ENCODE measurements at places on chromosomes 7 and 10. TPM values are rescaled to one million over a fixed set of nuclear protein-coding genes. Genes with fewer than 3 reads are reported as not detected.

GRCh38 chr10:129628823-129629222, 161.8 kb downstream of the MGMT start:
- H3K4me1 ChIP-seq = no peaks in the 10 kb centered on the region
- H3K36me3 ChIP-seq = peaks cover 49% of the 10 kb centered on the region
- no peak for DNase-seq
- H3K4me3 ChIP-seq = no peak overlapping the region
- H3K27me3 ChIP-seq = no peaks in the 10 kb centered on the region

AMPH gene
- total RNA-seq = not detected

KAZALD1 gene
- 1.3 TPM for total RNA-seq

GRCh38 chr10:35639021-35639727, 2.9 kb downstream of the FZD8 start:
- peaks cover 25% of the 10 kb centered on the region for H3K4me1 ChIP-seq
- no peak for DNase-seq
- peaks cover 36% of the 10 kb centered on the region for H3K27me3 ChIP-seq
- no peaks in the 10 kb centered on the region for H3K36me3 ChIP-seq
- peak overlapping the region; percentile 45 for H3K4me3 ChIP-seq
- no peak overlapping the region for H3K27ac ChIP-seq

PNLIP gene
- not detected for total RNA-seq

GRCh38 chr7:134587750-134588149, 38.8 kb downstream of the AKR1B15 start:
- no peak for DNase-seq
- no peaks in the 10 kb centered on the region for H3K4me1 ChIP-seq
- H3K27me3 ChIP-seq = peaks cover 11% of the 10 kb centered on the region
- H3K36me3 ChIP-seq = no peaks in the 10 kb centered on the region
- no peak overlapping the region for H3K27ac ChIP-seq

SDK1 gene
- 0.14 TPM for total RNA-seq
